ENCODE measurements at places on chromosomes 12 and 14. TPM values are rescaled to one million over a fixed set of nuclear protein-coding genes. Genes with fewer than 3 reads are reported as not detected.
A peak's percentile ranks its signal among the peaks of the same experiment; 100 is the strongest.

Gene ACVRL1
- 680 TPM for total RNA-seq

Gene ART4
- total RNA-seq = 53.1 TPM

Gene TOMM20L
- total RNA-seq = not detected

- DNase-seq = peak; percentile 95
Observed at GRCh38 chr12:14260011-14260993, 105.2 kb upstream of the ATF7IP start.

- DNase-seq = no peak
Observed at GRCh38 chr12:15918066-15918465, 6.9 kb downstream of the DERA start.

DNA sequence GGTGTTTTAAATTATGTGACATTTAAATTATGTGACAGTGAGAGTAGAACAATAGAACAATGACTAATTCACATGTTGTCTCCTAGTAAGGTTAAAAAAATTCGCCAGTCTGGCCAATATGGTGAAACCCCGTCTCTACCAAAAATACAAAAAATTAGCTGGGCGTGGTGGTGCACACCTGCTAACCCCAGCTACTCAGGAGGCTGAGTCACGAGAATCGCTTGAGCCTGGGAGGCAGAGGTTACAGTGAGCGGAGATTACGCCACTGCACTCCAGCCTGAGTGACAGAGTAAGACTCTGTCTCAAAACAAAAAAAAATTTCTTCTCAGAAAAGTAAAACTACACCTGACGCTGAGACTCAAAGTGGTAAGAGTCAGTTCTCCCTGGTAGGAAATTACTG lies 2.7 kb downstream of the CS start:
- no peak for DNase-seq

- no peak for DNase-seq
Observed at GRCh38 chr12:68303850-68304249, 28.3 kb downstream of the MDM1 start.

DNA sequence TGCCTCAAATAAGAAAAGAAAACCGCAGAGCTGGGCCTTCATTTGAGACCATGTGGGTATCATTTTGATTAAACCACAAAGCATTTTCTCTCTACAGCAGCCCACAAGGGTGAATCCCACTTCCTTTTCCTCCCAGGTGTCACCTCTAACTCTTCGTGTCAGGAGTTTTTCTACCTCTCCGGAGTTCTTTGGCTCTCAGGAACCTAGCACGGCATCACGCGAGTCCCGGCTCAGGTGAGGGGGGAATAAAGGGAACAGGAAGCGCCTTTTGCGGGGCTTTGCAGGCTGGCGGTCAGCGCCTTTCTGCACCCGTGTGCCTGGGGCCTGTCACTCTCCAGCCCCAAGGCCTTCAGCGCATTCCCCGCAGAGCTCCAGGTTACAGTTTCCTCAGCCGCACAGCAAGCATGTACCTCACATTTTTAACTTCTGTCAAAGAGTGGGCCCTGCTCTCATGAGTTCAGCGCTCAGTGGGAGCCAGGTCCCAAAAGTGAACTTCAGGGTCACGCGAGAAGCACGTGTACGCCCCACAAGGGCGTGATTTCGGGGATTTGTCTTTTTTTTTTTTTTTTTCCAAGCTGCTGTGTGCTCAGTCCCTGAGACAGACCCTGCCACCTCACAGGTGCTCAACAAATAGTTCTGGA lies 740 bp upstream of the PRPF40B start:
- DNase-seq = no peak

Measured in dermis blood vessel endothelial cell (primary cell).